ENCODE measurements at places on chromosomes 3 and 15. TPM values are rescaled to one million over a fixed set of nuclear protein-coding genes. Genes with fewer than 3 reads are reported as not detected.

Gene ZNF35
- 13.6 TPM for total RNA-seq

Gene CD96
- total RNA-seq, result 0.10 TPM

Gene CEMIP
- total RNA-seq, result 0.82 TPM

Gene ZPLD1
- total RNA-seq, result not detected

Gene GABRR3
- total RNA-seq, result not detected

Gene ROPN1B
- 1.3 TPM for total RNA-seq

Gene TIGIT
- total RNA-seq, result not detected

Gene FMN1
- 5.3 TPM for total RNA-seq

Gene CYP19A1
- 3.0 TPM for total RNA-seq

Gene CIP2A
- 17.5 TPM for total RNA-seq

Gene VGLL3
- total RNA-seq, result 30.6 TPM
